ENCODE measurements at places on chromosomes 2 and 18. TPM values are rescaled to one million over a fixed set of nuclear protein-coding genes. Genes with fewer than 3 reads are reported as not detected.

DNA sequence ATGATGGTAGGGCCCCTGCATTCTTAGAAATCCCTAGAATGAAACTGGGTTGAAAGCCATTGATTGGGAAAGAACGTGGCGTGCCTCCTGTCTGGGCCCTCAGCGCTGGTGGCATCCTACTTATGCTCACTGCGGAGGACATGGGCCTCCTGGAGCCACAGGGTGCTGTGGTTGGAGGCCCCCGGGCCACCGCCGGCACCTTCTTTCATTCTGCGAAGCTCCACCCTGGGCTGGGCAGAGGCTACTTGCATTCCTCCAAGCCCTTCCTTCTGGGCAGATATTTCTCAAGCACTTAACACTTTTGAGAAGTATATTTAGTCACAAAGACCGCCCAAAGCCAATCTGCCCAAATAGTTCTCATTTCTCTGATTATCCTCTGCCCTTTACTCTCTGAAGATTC lies 311.9 kb downstream of the MYCN start:
- no peak overlapping the region for H3K4me3 ChIP-seq
- H3K27me3 ChIP-seq, result no peaks in the 10 kb centered on the region
- H3K4me1 ChIP-seq, result no peaks in the 10 kb centered on the region
- H3K36me3 ChIP-seq, result no peaks in the 10 kb centered on the region
- DNase-seq, result no peak

GRCh38 chr2:20672201-20672951 lies 5.4 kb downstream of the GDF7 start:
- no peak overlapping the region for H3K27ac ChIP-seq
- no peak for DNase-seq
- H3K4me3 ChIP-seq, result no peak overlapping the region
- peaks cover 67% of the 10 kb centered on the region for H3K27me3 ChIP-seq
- H3K36me3 ChIP-seq, result no peaks in the 10 kb centered on the region
- peaks cover 5% of the 10 kb centered on the region for H3K4me1 ChIP-seq

GRCh38 chr2:28155627-28156026 lies 237.0 kb upstream of the FOSL2 start:
- no peak overlapping the region for H3K4me3 ChIP-seq
- peaks cover 47% of the 10 kb centered on the region for H3K36me3 ChIP-seq
- DNase-seq, result no peak
- H3K27me3 ChIP-seq, result no peaks in the 10 kb centered on the region
- no peak overlapping the region for H3K27ac ChIP-seq

GRCh38 chr2:101993772-101994171 lies 2.0 kb downstream of the IL1R2 start:
- H3K36me3 ChIP-seq, result no peaks in the 10 kb centered on the region
- no peak overlapping the region for H3K27ac ChIP-seq

DNA sequence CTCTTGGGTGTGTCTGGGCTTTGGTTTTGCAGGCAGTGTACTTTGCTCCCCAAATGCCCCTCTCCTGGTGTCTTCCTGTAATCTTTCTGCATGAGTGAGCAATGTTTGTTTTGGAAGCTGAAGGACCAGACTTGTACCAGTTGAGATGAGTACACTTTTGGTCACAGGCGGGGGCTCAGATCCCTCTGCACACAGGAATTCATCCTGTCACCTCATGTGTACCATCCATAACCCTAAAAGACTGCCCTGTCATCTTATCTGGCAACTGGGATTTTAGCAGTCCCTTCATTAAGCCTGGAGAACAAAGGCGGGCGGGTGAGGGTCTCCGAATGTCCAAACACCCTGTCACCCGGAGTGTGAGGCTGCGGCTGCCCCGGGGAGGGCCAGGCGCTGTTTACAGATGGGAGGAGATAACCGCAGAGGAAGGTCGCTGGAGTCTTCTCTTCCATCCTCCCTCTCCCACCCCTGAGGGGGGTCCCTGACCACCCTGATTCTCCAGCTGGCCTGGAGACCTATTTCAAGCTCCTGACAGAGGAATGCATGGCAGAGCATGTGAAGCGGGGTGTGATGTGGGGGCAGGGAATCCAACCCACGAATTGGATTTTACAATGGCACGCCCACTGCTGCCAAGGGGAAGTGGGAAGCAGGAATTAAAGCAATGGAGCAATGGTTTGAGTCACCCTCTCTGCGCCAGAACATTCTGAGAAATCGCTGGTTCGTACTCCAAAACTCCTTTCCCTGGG lies 158.2 kb upstream of the MYCN start:
- H3K4me3 ChIP-seq, result no peak overlapping the region
- no peaks in the 10 kb centered on the region for H3K36me3 ChIP-seq
- H3K27ac ChIP-seq, result no peak overlapping the region

The SLC30A3 gene
- total RNA-seq, result 0.47 TPM

The KIF5C gene
- total RNA-seq, result 18.3 TPM

GRCh38 chr2:58186501-58186900 lies 54.6 kb downstream of the FANCL start:
- no peak for DNase-seq
- no peak overlapping the region for H3K27ac ChIP-seq
- peaks cover 31% of the 10 kb centered on the region for H3K36me3 ChIP-seq
- H3K27me3 ChIP-seq, result no peaks in the 10 kb centered on the region
- no peak overlapping the region for H3K4me3 ChIP-seq

DNA sequence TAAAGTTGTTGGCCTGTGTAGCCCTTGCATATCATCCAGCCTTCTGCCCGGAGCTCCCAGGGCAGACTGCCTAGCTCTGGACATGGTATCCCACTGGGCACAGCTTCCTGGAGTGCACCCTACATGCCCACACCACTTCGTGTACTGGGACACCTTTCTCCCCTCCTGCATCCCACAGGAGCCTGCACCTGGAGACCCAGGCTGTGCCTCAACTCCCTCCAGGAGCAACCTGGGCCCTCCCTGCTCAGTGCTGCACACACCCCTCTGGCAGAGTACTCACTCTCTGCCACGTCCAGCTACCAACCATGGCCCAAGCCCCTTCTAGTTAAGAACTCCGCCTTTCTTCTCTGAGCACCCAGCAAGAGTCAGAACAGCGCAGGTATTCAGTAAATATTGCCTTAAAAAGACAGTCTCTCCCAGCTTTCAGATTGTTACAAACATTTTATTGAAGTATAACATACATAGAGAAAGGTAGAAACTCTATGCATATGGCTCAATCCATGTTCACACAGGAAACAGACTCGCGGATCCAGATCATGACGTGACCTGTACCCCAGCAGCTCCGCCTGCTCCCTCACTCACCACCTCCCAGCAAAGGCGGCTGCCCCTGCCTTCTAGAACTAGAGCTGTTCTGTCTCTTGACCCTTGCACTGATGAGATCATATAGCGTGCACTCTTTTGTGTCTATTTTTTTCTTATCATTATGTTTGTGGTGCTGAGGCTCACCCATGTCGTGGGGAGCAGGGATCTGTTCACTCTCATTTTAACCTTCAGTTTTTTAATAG lies 98.4 kb upstream of the MYCN start:
- H3K27ac ChIP-seq, result no peak overlapping the region
- no peaks in the 10 kb centered on the region for H3K4me1 ChIP-seq
- H3K4me3 ChIP-seq, result no peak overlapping the region
- no peaks in the 10 kb centered on the region for H3K27me3 ChIP-seq
- H3K36me3 ChIP-seq, result no peaks in the 10 kb centered on the region

GRCh38 chr2:181780047-181780651 lies 99.8 kb upstream of the NEUROD1 start:
- no peak overlapping the region for H3K4me3 ChIP-seq
- H3K36me3 ChIP-seq, result no peaks in the 10 kb centered on the region
- peaks cover 8% of the 10 kb centered on the region for H3K4me1 ChIP-seq
- no peaks in the 10 kb centered on the region for H3K27me3 ChIP-seq
- no peak overlapping the region for H3K27ac ChIP-seq

The SKOR2 gene
- total RNA-seq, result not detected

- no peak overlapping the region for H3K4me3 ChIP-seq
- H3K36me3 ChIP-seq, result no peaks in the 10 kb centered on the region
- no peaks in the 10 kb centered on the region for H3K27me3 ChIP-seq
- peak; percentile 23 for DNase-seq
These were observed 5.8 kb downstream of the PCARE start for GRCh38 chr2:29068513-29068912.

- H3K27me3 ChIP-seq, result peaks cover 46% of the 10 kb centered on the region
- no peak overlapping the region for H3K27ac ChIP-seq
- peaks cover 6% of the 10 kb centered on the region for H3K4me1 ChIP-seq
These were observed 109.1 kb downstream of the IRS1 start for GRCh38 chr2:226690461-226691024.

DNA sequence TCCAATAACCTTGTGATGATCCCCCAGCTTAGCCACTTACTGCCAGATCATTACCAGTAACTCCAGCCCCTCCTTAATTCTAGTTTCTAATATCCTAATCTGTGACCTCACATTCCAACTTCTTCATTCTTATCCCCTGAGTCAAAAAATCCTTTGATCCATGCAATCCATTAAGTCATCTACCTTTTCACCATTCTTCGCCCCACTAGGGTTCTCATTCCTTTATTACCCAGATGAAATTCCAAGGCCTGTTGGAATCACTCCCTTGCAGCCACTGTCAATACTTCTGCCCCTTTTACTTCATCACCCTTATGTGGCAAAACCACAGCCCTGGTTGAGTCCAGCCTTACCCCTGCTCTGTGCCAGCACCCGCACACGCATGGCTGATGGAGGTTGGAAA lies 20.3 kb upstream of the IL36G start:
- H3K4me3 ChIP-seq, result no peak overlapping the region
- no peaks in the 10 kb centered on the region for H3K4me1 ChIP-seq
- H3K36me3 ChIP-seq, result no peaks in the 10 kb centered on the region

DNA sequence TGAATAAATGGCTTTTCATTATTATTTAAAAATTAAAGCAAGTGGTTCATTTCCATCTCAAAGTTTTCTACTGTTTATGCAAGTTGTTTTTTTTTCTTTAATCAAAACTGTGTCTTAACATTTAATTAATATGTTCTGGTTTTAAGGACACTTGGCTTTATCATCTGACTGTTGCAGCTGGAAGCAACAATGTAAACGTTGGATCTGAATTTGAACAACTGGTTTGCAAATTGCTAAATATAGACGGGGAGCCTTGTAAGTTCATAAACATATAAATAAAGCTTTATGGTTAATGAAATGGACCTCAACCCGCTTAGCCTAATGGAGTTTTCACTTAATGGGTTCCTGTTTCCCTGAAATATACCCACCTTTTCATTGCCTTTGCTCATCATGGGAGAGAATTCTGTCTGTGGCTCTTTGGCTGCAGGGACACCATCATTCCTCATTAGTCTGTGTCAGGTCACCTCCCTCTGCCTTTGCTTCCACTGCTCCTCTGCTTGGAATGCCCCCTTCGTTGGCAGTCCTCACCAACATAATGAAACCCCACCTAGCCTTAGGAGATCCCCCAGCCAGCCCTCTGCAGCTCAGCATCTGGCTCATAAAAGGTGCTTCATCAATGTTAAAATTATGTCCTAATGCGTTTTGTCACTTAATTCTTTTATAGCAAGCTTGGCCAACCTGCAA lies 44.2 kb upstream of the DYNC2LI1 start:
- no peak overlapping the region for H3K4me3 ChIP-seq
- H3K27me3 ChIP-seq, result peaks cover 8% of the 10 kb centered on the region
- H3K4me1 ChIP-seq, result no peaks in the 10 kb centered on the region
- H3K36me3 ChIP-seq, result no peaks in the 10 kb centered on the region
- no peak overlapping the region for H3K27ac ChIP-seq
- DNase-seq, result no peak

The IL1F10 gene
- total RNA-seq, result not detected

All from activated CD8-positive, alpha-beta memory T cell treated with anti-CD3 and anti-CD28 coated beads, Interleukin-2, amount 10 ng/mL, durations not matched to agents 7 days and 5 days (primary cell).